NCI-H1930 (cell line): ENCODE measurements at places on chromosomes 12 and 14.

DNA sequence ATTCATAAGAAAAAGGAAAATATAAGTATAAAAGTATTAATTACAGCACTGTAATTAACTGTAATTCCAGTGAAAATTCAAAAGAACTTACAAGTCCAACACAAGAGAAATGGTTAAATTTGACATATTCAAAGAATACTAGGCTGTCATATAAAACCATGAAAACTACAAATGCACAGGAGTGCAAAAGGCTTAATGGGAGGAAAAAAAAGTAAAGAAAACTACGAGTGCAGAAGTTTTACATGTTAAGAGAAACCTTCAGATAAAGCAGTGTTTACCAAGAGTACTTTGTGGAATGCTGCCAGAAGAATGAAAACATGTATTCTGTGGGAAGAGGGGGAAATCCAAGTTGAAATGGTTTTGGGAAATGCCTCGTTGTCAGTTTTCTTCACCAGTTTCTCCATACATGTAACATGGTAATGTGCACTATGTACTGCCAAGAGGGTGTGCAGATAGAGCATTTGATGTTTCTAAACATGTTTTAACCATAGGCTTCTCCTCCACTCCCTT, 9.1 kb downstream of the HEATR5A start:
- DNase-seq, result no peak

GRCh38 chr14:76267322-76268046, 108.5 kb upstream of the ESRRB start:
- DNase-seq, result peak; percentile 29

DNA sequence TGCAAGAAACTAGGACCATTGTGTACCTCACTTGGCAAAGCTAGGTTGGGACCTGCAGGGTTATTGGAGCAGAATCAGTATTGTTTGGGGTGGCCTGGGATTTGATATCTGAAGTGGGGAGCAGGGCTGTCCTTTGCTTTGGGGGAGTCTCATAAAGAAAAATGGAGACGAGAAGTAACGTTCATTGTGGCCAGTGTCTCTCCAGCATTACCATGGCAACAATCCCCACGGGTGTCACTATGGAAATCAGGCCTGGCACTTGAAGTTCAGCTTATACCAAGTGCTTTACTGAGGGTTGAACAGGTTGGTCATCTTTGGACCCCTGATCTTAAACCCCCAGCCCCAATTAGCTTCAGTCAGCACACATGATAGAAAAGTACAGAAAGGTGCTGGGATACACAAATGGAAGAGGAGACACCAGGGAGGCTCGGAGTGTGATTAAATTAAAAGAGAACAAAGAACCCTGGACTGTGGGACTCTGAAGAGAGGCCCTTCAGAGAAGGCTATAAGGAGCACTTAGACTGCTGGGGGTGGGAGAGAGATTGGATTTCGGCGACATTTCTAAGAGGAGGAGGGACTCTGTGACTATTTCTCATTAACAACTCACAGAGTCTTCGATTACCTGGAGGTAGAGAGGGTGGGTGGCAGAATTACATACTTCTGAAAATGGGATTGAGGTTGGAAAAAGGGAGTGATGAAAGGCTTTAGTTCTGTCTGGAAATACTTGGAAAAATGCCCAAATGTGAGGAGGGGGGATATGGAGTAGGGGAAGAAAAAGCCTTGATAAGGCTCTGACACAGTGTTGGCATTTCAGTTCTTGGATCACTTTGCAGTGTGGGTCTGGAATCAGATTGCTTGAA, 3.7 kb downstream of the KIF5A start:
- DNase-seq, result no peak

GRCh38 chr12:74988156-74988555, 221.5 kb downstream of the KCNC2 start:
- no peak for DNase-seq

GRCh38 chr14:100391173-100391572, 68.0 kb downstream of the SLC25A47 start:
- no peak for DNase-seq

GRCh38 chr14:38208618-38209562, 1.2 kb downstream of the SSTR1 start:
- DNase-seq, result no peak

GRCh38 chr14:22598099-22598895, at the start of gene ABHD4:
TSS of gene ABHD4 (plus strand) at chr14:22598300. CDS start at chr14:22598307, 7 bp downstream.
- peak; percentile 48 for DNase-seq

DNA sequence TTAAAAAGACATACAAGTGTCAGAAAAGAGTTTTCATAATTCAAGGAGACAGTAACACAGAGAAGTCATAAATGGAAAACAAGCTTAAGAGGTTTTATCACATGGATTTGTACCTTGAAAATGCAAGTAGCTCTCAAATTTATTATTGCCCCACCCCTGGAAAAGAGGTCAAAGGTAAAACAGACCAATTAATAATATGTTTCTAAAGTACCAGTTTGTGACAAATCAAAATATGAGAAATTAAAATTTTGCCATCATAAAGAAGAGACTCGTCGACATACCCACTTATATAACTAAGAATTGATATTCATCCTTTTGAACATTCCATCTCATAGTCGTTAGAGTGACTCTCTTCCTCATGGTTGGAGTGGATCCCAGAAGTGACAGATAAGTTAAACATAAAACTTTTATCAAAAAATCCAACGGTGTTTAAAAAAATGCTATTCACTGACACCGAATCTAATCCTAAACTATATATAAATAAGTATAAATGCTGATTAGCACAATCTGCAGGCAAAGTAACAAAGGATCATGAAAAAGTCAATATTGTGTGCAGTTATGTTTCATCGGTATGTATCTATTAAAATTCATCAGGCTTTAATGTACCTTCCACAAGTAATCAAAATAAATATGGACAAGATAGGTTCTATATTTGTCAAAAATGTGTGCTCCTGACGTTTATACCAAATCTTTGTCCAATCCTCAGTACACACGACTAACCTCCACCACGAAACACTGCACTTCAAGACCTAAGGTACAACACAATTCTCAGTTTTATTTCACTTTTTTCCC, 2.3 kb downstream of the CORO1C start:
- no peak for DNase-seq

DNA sequence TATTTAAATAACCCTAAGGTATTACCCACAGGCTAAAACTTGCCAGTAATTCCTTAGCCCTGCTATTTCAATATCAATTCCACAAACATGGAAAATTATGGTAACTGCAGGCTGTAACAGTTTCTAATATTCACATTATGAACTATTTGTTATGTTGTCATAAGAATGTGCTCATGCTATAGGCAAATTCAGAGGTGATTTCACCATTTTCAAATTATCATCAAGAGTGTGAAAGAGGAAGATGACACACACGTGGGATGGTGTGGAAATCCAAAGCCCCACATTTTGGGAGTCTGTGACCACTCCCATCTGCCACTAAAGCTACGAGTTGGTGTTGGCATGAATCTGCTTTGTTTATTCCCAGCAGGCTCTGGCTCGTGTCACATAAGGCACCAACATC, 5.9 kb upstream of the MYO1A start:
- DNase-seq, result no peak

DNA sequence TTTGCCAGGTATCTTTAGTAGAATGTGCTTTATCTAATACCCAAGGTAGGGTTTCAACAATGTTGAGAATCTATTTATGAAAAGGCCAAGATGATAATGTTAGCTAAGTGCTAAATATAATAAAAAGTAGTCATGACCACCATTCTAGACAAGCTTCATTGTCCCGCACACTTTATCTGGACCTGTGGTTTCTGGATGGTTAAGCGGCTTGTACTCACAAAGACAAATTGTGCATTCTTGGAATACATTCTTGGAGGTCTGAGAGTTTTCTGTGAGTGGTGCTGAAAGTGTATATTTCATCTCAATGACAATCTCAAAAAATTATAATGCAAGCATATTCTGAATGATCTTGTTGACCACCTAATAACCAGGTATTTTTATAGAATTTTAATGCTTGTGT, 646.9 kb downstream of the DIO2 start:
- DNase-seq, result no peak

DNA sequence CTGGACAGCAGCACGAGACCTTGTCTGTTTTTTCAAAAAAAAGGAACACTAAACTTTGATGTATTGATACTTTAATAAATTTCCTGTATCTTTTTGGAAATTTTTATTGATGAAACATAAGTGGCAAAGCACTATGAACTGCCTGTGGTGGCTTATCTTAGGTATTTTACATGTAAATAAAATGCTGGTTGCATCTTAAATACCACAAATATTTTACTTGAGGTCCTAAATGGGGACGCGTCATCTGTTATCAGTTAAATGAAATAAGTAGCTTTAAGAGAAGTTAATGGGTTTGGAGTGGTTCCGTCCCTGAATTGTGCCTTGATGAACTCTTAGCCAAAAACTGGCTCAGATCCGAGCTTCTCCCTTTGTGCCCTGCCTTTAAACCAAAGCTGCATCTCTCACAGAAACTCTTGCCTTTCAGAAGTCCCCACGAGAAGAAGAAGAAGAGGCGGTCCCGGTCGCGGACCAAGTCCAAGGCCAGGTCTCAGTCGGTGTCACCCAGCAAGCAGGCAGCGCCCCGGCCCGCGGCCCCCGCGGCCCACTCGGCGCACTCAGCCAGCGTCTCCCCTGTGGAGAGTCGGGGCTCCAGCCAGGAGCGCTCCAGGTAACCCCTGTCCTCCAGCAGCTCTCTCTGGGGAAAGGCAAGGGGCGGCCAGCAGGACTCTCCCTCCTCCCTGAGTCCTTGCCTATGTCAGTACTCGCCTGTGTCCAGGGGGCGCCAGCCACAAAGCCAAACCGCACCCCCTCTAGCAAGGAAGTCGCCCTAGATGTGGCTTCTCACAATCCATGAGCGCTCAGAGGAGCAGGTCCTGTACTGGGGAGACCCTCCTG, 31.2 kb upstream of the MMP17 start:
- DNase-seq, result no peak

DNA sequence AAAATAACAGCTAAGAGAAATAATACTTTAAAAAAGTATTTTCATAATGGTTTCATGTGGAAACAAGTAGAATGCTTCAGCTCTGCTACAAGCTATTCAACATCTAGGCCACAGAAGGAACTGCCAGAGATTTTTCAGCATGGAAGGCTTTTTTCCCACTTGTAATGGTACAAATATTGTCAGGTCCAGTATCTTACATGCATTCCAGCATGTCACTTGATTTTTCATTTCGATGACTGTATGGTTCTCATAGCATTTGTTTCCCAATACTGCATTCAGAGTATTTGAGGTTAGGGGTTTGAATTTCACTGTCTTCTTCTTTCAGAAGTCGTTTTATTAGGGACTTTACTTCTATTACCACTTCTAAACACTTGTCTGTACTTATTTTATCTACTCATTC, 1701.5 kb upstream of the FLRT2 start:
- DNase-seq, result no peak

GRCh38 chr12:103960616-103961227, 5.0 kb upstream of the TDG start:
- no peak for DNase-seq

GRCh38 chr14:94767321-94767878, 2.5 kb downstream of the GSC start:
- DNase-seq, result no peak

- peak; percentile 84 for DNase-seq
Observed at GRCh38 chr14:56181681-56182085, 63.5 kb downstream of the PELI2 start.

GRCh38 chr12:88351146-88351545, 209.0 kb downstream of the TMTC3 start:
- no peak for DNase-seq

DNA sequence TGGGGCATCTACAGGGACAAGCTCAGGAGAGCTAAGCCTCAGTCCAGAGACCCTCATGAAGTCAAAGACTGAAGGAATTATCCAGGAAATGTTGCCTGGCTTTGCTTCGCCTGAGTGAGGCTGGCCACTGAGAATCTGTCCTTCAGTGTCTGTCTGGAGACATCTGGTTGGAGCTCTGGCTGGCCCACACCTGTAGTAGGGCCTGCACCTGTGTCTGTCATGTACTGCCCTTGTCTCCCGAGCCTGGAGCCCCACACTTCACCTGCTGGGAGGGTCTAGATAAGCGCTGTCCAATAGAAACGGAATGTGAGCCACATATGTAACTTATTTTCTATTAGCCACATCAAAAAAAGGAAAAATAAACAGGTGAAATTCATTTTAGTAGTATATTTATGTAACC, 9.9 kb upstream of the HDAC7 start:
- DNase-seq, result no peak

GRCh38 chr14:24141097-24141880, at the start of gene EMC9:
TSS of gene EMC9 (minus strand) at chr14:24141591. CDS start at chr14:24141304, 287 bp downstream.
- peak; percentile 99 for DNase-seq

DNA sequence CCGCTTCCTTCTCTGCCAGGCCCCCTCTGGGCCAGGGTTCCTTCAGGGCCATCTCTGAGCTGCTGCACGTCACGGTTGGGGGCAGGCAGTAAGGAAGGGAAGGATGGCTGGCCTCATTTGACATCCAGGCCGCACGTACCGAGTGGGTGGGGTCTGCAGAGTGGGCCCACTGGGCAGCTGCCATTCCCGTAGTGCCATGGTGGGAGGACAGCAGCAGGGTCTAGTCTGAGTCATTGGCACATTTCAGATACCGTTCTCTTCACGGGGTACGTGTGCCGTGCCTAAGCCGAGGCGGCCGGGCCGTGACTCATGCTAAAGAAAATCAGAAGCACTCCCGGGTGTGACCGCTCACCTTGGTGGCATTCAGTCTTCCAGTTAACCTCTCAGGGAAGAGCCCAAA, 43.9 kb downstream of the IL31 start:
- no peak for DNase-seq

DNA sequence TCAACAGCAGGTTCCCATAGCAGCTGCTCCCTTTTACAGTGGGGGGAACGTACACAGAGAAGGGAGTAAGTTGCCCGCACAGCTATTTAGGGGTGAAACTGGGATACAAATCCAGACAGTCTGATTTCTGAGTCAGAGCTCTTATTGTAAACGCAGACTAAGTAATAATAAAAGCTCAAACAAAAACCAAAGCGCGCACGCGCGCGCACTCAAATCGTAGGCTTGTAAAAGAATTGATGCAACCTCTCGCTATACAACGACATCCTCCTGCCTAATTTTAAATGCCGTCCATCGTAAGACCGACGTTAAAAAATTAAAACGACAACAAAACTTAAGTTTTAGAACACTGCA, 747 bp upstream of the DACT1 start:
- no peak for DNase-seq

GRCh38 chr14:95668235-95668772, 17.9 kb upstream of the TCL1B start:
- DNase-seq, result no peak
